ENCODE measurements at places on chromosomes 6 and 20.

GRCh38 chr20:2753461-2754040 is 46.9 kb downstream of the CPXM1 start:
- no peak for DNase-seq

DNA sequence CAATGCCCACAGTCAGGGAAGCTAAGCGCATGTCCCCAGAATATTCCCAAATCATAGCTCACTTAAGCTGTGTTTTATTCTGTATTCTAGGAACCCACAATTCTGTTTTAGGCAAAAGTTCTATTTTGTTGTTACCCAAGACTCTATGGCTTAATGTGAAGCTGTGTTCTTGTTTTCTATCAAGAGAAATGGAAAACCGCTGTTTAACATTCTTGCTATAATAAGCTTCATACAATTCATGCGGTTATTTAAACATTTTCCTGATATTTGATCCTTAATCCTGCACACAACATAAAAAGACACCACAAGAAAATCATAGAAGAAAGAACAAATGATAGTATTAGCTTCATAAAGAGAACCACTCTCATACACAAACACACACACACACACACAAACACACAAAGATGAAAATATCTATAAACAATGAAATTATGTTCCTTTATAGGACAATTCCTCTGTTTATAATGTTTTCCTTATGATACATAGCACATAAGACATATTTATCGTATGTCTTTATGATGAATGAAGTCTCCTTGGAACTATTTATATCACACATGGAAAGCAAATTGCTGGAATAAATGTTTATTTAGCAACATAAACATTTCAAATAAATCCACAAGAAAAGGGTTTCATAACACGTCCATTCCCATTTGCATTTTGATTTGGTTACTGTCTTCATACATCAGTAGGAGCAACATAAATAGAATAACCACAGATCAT is 16.4 kb upstream of the COL21A1 start:
- no peak for DNase-seq

GRCh38 chr6:25369036-25369432 is 89.9 kb downstream of the CARMIL1 start:
- no peak for DNase-seq

DNA sequence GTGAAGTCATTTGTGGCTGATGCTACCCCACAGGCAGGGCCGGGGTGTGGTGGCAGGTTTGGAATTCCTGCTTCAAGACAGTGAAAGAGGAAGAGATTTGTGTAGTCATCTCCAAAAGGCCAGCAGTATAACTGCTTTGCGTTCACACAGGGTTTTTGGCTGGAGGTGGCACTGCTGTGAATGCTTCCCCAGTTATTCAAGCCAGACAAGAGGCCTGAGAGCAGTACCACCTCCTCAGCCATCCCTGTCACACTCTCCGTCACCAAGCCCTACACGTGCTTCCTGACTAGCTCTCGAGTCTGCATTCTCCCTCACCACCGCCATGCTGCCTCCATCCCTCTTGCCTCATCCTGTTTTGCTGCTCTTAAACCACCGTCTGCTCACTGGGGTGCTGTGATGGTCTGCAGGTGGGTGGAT is 23.9 kb downstream of the ARMC2 start:
- no peak for DNase-seq

DNA sequence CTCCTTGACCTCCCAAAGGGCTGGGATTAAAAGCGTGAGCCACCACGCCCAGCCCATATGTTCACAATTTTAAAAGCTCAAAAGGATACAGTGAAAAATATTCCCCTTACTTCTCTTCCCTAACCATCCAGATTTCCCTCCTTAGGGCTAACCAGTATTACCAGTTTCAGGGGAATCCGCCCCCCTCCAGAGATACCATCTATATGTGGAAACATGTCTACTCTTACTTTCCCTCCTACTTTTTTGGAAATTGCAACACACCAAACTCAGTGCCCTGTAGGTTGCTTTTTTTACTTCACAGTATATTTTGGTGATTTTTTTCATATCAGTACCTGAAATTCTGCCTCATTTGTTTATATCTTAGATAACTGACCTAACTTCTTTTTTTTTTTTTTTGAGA is 6.9 kb upstream of the RPL10A start:
- DNase-seq = no peak

DNA sequence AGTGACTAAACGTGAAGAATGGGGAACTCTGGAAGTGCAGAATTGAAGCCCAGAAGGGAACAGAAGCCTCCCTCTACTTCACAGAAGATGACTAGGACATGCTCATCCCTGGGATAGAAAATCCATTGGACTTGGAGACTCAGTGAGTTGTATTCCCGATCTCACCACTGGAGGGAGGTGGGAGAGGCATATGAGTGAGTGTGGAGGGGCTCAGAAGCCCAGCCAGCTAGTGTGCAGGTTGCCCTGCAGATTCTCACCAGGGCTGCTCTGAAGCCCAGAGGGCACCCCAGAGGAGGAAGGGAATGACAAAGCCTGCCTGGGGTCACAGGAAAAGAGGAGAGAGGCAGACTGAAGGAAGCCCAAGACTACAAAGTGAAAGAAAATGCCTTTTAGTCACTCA is 42.1 kb upstream of the HLA-E start:
- DNase-seq = no peak

DNA sequence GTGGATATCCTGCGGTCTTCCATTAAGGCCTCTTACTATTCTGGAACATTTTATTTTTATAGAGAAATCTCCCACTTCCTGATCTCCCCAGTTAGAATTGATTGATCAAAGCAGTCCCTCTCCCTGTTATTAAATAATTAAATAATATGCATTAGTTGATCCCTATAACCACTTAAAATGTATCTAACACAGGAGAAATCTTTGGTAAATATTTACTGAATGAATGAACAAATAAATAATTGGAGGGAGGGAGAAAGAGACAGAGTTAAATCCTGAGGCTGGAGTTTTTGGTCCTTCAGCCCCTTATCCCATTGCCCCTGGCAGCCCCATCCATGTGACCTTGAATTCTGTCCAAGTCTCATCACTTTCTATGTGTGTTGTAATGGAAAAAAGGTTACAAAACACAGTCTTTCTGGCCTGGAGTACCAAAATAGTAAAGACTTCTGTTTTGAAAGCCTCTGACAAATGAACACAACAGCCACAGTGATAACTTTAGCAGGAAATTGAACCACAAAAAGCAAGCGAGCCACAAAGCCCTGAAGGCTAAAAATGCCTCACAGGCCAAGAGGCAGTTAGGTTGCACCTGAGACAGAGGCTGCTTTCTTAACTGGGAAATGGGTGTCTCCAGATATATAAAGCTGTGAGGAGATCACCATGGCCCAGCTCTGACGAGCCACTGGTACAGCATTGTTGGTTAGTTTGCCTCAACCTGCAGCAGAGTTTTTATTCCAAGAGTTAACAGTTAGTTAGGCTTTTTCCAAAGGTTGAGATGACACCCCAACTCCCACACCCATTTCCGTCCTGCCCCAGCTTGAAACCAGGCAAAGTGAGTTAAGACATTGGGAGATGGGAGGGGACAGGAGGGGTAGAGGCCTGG is 11.3 kb downstream of the NT5E start:
- DNase-seq = no peak

- DNase-seq = no peak
Observed at GRCh38 chr6:42354702-42355101, 97.0 kb downstream of the TRERF1 start.

DNA sequence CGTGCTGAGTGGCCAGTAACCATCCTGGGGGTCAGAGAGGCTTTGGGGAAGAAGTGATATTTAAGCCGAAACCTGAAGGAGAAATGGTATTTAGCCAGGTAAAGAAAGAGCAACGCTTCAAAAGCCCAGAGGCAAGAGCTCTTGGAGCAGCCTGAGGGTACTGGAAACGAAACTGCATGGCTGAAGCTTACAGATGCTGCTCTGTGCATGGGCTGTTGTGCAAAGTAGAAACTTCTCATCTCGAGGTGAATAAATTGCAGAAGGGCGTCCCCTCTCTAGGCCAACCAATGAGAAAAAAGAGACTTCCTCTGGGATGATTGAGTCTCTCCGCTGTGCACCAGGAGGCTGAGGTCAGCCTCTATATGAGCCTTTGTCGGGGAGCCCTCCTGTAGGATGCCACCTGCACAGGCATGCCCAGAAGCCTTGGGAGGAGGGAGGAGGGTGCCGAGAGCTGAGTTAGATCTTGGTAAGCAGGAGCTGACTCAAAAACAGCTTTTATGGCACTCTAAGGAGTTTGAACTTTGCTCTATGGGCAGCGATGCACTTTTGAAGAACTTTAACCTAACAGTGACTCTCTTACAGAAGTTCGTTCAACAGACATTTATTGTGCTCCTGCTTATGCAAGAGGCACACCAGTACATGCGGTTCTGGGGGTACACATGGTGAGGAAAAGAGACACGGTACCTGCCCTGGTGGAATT is 61.6 kb upstream of the EDN1 start:
- no peak for DNase-seq

- DNase-seq = no peak
Observed at GRCh38 chr6:133333852-133334251, 92.7 kb downstream of the EYA4 start.

DNA sequence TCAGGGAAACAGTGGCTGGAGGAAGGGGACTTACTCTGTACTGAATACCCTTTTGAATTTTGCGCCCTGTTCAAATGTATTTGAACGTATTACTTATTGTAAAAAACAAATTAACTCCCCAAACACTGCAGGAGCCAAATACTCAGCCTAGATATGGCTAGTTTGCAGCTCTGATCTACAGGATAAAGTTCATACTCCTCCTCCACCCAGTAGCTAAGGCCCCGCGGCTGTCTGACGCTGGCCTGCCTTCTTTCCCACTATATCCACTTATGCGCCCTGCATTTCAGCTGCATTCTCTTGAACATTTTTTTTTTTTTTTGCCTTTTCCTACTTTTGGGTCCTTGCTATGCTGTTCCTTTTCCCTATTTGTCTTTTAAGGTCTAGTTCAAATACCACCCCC is 6.5 kb downstream of the GSS start:
- DNase-seq = no peak

DNA sequence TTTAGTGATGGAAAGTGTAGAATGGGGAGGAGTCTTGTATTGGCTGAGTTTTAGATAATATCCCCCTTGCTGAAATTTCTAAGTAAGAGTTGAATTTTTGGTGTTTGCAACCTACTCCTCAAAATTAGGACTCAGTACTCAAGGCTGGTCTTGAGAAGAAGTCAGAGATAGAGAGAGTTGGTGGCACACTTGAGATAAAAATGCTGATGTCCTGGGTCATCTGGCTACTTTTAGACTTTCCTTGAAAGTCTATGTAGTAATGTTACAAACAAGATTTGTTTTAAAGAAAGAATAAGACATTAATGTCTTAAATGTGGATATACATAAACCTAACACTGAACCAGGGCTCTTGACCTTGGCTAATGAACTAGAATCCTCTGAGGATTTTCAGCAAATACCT is 62.5 kb upstream of the MLIP start:
- DNase-seq = no peak

GRCh38 chr20:14707865-14708596 is 370.6 kb upstream of the FLRT3 start:
- DNase-seq = no peak

GRCh38 chr20:32251470-32251869 is 26.0 kb upstream of the KIF3B start:
- no peak for DNase-seq

- no peak for DNase-seq
Observed at GRCh38 chr20:50789968-50790650, 4.8 kb upstream of the BCAS4 start.

GRCh38 chr20:58742668-58743566 is 50.3 kb downstream of the NPEPL1 start:
- DNase-seq = no peak

DNA sequence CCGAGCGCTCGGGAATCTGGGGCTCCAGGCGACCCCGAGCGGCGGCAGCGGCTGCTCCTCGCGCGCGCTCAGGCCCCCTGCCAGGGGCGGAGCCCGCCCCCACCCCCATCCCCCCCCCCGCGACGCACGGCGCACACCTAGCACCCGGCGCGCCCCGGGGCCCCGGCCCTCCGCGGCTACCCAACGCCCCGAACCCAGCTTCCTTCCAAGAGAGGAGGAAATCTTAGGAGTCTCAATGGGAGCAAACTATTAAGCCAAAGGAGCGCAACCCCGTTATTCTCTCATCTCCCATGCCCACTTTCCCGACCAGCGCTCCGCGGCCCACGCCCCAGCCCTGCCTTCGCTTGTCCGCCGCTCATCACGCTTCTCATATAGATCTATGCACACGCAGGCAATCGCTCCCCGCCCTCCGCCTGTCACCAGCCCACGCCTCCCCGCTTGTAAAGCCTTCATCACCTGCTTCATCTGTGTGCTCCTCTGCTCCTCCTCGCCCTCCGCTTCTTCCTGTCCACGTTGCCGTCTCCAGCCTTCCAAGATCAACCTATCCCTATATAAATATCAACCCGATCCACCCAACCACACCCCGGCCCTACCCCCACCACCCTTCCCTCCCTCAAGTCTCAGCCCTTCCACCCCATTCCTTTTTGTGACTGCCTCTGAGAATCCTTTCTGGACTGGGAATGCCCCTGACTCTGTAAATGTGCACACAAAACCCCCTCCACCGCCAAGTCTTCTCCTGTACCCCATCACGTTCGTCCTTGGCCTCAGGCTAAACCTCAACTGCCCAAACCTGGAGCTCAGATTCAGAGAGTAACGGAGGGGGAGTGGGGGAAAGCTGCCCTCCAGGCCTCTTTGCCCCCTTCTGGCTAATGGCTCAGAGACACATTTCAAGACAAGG is at the start of gene DLK2:
Gene DLK2, minus strand, starts transcription at position 18 of the 898 bp plus-strand sequence. CDS start 723 bp downstream, outside the sequence.
- DNase-seq = no peak

- DNase-seq = no peak
Observed at GRCh38 chr6:38320843-38321242, 318.9 kb downstream of the BTBD9 start.

GRCh38 chr6:44004625-44005506 is 122.4 kb downstream of the MRPL14 start:
- no peak for DNase-seq

- no peak for DNase-seq
Observed at GRCh38 chr6:168875811-168876576, 377.7 kb downstream of the THBS2 start.

GRCh38 chr20:46634528-46634927 is 16.7 kb downstream of the SLC13A3 start:
- DNase-seq = no peak

DNA sequence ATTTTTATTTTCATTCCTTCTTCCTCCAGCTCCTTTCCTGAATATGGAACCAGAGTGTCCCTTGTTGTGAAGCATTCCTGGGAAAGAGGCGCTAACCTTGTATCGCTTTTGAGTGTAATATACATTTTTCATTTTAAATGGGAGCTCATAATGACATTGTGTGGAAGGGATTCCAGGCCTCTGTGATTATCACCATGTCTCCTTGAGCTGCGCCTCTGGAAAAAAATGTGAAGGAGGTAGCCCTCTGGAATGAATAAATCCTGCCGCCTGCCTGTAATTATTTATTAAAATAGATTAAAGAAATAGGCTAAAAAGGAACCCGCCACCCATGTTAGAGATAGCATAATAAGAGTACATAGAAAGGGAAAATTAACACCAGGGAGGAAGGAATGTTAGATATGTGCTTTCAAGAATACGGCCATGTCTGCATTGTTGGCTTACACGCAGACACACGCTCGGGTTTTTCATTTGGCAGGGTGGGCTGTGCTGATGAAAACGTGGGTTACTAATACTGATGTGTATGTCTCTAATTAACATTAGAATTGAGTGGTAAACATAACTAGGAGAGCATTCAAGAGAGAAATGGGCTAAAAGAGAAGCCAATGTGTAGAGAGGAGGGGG is 138.5 kb downstream of the LINC00237 start:
- DNase-seq = no peak

- no peak for DNase-seq
Observed at GRCh38 chr20:32599783-32600340, 14.7 kb upstream of the NOL4L start.
